ENCODE measurements at places on chromosomes 5 and 9. TPM values are rescaled to one million over a fixed set of nuclear protein-coding genes. Genes with fewer than 3 reads are reported as not detected.

Gene SMIM33
- total RNA-seq = 0.37 TPM

Gene ERCC6L2
- 32.1 TPM for total RNA-seq

Gene GARNL3
- total RNA-seq = 3.3 TPM

Gene SPATA31A3
- total RNA-seq = not detected

DNA sequence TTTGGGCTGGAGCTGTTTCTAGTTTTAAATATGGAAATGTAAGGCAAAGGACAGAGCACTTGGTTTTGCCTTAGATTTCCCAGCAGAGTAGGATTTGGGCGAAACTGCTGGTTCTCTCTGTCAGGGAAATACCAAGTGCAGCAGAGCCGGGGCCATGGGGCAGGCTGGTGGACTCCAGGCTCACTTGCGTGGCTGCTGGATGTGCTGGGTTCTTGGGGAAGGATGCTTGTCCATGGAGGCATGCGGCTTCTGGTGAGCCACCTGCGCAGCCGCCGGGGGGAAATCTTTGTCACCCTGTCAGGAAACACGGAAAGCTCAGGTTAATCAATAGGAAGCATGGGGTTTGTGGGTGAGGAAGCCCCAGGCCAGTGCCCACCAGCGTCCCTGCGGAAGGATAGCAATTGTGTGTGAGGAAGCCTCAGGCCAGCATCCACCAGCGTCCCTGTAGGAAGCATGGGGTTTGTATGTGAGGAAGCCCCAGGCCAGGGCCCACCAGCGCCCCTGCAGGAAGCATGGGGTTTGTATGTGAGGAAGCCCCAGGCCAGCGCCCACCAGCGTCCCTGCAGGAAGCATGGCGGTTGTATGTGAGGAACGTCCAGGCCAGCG lies 80.1 kb downstream of the DAP start:
- H3K27me3 ChIP-seq = no peaks in the 10 kb centered on the region
- no peak overlapping the region for H3K4me3 ChIP-seq
- peaks cover 3% of the 10 kb centered on the region for H3K4me1 ChIP-seq

GRCh38 chr5:118553662-118554061 lies 434.7 kb downstream of the DTWD2 start:
- no peak overlapping the region for H3K4me3 ChIP-seq
- no peak overlapping the region for H3K27ac ChIP-seq
- DNase-seq = peak; percentile 40
- H3K27me3 ChIP-seq = no peaks in the 10 kb centered on the region
- no peaks in the 10 kb centered on the region for H3K4me1 ChIP-seq

DNA sequence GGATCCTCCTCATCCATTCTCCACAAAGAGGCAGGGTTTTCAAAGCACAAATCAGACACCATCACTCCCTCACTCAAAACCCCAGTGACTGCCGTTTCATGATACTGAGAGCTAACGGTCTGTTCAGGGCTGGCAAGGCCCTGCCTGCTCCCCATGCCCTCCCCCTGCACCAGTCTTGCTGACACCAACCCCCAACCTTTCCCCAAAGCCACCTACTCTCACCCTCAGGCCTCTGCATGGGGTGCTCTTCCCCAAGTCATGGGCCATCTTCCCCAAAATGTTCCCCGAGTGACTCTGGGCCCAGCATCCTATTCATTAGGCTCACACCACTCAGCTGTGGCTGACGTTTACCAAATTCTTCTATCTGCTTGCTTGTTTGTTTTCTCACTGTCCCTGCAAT lies 21.7 kb upstream of the OLFM1 start:
- H3K36me3 ChIP-seq = no peaks in the 10 kb centered on the region
- H3K4me1 ChIP-seq = no peaks in the 10 kb centered on the region
- no peaks in the 10 kb centered on the region for H3K27me3 ChIP-seq
- no peak overlapping the region for H3K27ac ChIP-seq
- no peak overlapping the region for H3K4me3 ChIP-seq
- DNase-seq = no peak

DNA sequence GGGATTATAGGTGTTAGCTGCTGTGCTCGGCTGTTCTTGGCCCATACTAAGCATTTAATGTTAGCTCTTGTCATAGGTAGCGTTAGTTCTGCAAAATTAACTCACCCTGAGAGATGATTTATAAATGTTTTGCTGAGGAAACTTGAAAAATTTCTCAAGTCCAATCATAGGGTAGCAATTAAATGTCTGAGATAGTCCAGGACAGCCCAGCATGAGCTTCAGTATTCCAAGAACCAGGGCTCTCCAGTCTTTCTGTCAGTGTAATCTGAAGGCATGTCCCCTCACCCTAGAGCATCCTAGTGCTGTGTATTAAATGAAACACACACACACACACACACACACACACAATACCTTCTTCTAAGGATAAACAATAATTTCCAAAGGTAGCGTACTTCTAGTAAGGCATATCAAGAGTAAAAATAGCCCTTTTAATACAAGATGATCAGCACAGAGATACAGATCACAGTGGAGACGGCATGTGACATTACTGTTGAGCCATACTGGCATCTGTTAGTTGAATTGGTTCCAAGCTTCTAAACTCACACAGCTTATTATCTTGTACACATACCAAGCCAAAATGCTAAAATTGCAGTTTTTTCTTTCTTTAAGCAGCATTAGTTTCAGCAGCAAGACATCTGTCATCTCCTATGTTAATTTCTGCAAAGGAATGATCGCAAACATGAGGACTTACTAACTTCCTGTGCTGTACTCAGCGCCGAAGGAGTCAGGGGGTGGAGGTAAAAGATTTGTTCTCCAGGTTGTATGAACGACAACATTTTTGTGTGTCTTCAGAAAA lies 46.3 kb upstream of the JMY start:
- H3K27me3 ChIP-seq = no peaks in the 10 kb centered on the region
- H3K4me1 ChIP-seq = no peaks in the 10 kb centered on the region
- no peak for DNase-seq
- no peak overlapping the region for H3K27ac ChIP-seq

DNA sequence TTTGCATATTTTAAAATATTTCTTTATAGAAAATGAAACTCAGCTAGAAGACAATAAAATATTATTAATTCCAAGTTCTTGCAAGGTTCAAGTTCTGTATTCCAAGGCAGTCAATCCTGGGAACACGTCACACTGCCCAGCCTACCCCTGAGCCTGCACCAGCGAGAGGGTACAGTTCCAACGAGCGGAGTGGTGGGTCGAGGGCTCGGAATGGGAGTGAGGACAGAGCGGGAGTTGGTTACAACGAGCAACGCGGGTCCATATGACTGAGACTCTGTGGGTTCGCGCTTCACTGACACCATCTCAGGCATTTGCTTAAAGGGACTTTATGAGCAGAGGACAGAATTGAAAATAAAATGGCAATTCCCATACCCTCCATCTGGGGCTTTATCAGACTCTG lies 40.0 kb upstream of the SPTLC1 start:
- no peak overlapping the region for H3K4me3 ChIP-seq
- H3K27me3 ChIP-seq = peaks cover 11% of the 10 kb centered on the region
- no peaks in the 10 kb centered on the region for H3K4me1 ChIP-seq
- H3K36me3 ChIP-seq = no peaks in the 10 kb centered on the region
- no peak overlapping the region for H3K27ac ChIP-seq

DNA sequence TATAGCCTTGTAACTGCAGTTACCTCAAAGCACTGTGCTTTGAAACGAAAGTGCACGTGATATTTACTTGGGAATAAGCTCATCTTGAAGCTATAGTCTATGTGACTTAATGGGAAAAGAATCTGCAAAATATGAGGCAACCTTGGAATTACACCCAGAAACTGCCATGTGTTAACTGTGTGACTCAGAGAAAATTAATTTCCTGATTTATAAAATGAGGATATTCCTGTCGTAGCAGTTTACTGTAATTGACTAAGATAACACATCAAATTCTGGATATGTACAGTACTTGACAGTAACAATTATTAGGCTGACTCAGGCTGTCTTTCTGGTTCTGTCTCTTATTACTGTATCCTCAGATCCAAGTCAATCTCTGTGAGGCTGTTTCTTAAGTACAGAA lies 1079.9 kb upstream of the ACO1 start:
- H3K36me3 ChIP-seq = no peaks in the 10 kb centered on the region
- no peak for DNase-seq
- peaks cover 13% of the 10 kb centered on the region for H3K4me1 ChIP-seq
- H3K4me3 ChIP-seq = no peak overlapping the region

DNA sequence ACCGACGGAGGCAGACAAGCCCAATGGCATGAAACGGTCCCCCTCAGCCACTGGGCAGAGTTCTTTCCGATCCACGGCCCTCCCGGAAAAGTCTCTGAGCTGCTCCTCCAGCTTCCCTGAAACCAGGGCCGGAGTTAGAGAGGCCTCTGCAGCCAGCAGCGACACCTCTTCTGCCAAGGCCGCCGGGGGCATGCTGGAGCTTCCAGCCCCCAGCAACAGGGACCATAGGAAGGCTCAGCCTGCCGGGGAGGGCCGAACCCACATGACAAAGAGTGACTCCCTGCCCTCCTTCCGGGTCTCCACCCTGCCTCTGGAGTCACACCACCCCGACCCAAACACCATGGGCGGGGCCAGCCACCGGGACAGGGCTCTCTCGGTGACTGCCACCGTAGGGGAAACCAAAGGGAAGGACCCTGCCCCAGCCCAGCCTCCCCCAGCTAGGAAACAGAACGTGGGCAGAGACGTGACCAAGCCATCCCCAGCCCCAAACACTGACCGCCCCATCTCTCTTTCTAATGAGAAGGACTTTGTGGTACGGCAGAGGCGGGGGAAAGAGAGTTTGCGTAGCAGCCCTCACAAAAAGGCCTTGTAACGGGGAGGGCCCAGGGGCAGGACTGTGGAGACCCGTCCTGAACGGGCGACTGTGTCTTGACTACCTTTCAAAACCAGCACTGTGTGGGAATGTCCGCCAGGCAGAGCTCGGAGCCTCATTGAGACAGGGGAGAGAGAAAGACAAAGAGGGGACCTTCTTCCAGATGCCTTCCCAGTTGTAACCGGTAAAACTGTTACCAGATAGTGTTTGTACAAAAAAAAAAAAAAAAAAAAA lies 29.9 kb downstream of the CD180 start:
- H3K27ac ChIP-seq = peak overlapping the region; percentile 96
- H3K4me1 ChIP-seq = peaks cover 56% of the 10 kb centered on the region
- H3K36me3 ChIP-seq = peaks cover 39% of the 10 kb centered on the region
- no peaks in the 10 kb centered on the region for H3K27me3 ChIP-seq

DNA sequence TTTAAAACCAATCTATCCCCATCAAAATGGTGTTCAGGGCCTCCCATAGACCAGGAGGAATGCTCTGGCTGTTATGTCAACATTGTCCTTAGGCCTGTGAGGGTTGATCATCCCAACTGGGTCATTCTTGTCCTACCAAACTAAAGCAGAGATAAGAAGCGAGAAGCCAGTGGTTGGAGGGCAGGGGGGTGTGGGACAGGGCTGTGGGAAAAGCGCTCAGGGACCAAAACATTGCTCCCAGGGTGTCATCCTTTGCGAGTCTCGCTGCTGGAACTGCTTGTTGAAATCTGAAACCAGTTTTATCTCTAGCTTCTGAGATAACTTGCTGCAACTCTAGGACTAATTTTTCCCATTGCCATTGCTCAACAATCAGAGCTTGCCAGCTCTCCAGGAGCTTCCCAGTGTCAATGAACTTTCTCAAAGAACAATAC lies 48.1 kb downstream of the SPATA31C2 start:
- no peak overlapping the region for H3K27ac ChIP-seq
- no peak overlapping the region for H3K4me3 ChIP-seq
- H3K4me1 ChIP-seq = no peaks in the 10 kb centered on the region
- DNase-seq = no peak
- no peaks in the 10 kb centered on the region for H3K36me3 ChIP-seq
- H3K27me3 ChIP-seq = peaks cover 8% of the 10 kb centered on the region

GRCh38 chr9:19138084-19138483 lies 10.8 kb upstream of the PLIN2 start:
- H3K27me3 ChIP-seq = no peaks in the 10 kb centered on the region
- H3K4me3 ChIP-seq = no peak overlapping the region
- no peaks in the 10 kb centered on the region for H3K36me3 ChIP-seq
- peaks cover 13% of the 10 kb centered on the region for H3K4me1 ChIP-seq
- DNase-seq = no peak

- H3K27ac ChIP-seq = no peak overlapping the region
- no peaks in the 10 kb centered on the region for H3K36me3 ChIP-seq
- no peak overlapping the region for H3K4me3 ChIP-seq
- H3K4me1 ChIP-seq = no peaks in the 10 kb centered on the region
- H3K27me3 ChIP-seq = peaks cover 10% of the 10 kb centered on the region
These were observed 355.3 kb downstream of the ZSWIM6 start for GRCh38 chr5:61687371-61687770.

- H3K27ac ChIP-seq = no peak overlapping the region
- H3K4me1 ChIP-seq = peaks cover 21% of the 10 kb centered on the region
- H3K4me3 ChIP-seq = no peak overlapping the region
These were observed 87.6 kb downstream of the UGCG start for GRCh38 chr9:111984086-111984802.

DNA sequence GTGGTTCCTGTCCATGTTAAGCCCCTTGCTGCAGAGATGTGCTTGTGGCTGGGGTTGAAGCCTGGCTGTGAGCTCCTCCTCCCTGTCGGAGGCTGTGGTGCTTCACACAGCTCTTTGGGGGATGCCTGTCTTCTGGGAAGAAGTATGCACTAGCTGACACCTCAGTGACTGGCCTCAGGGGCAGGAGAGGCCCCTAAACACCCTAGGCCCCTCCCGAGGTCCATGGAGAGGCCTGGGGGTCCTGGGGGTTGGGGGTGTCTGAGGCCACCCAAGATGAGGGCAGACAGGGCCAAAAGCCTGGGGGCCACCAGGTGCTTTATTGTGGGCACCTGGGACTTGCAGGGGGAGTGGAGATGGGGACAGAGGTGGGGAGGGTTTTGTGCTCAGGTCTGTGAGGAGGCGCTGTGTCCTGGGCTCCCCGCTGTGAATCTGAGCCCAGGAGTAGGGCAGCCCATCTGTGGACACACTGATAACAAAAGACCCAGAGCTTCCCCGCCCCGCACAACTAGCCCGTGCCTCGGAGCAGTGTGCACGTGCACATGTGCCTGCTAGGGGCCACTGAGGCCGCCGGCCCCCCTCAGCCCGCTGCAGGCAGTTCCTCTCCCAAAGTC lies 92.0 kb downstream of the PHF2 start:
- DNase-seq = no peak
- no peaks in the 10 kb centered on the region for H3K4me1 ChIP-seq
- no peak overlapping the region for H3K4me3 ChIP-seq
- no peaks in the 10 kb centered on the region for H3K27me3 ChIP-seq

DNA sequence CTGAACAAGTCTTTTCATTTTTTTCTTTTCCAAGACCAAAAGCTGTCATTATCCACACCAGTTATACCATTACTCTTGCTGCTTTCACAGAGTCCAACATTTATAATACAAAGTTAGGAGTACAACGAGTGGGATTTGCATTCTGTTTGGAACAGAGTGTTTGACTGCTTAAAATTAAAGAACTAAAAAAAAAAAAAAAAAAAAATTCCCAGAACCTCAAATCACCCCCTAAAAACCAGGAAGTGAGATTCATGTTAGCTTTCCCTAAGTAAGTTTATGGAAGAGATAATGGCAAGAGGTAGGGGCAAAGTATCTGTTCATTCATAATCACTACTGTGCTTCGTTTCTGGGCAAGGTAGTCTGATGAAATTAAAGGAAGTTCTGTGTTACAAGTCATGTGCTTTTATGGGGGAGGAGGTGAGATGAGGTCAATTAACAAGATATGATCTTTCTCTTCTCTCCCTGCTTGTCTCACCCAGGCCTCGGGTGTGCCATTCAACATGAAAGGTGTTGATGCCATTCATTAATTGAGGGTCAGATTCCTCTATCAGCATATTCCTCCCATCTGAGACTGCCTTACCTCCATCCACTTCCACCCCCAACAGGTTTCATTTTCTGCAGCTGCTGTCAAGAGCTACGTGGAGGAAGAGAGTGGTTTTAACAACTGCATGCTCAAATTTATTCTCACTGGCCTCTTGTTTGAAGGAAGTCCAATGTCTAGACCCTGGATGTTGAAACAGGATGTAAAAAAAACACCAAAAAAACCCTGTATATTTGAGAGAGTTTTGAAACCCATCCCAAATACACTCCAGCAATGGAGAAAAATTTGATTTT lies 58.1 kb downstream of the MARCHF3 start:
- H3K27me3 ChIP-seq = no peaks in the 10 kb centered on the region
- peak overlapping the region; percentile 65 for H3K4me3 ChIP-seq
- peaks cover 30% of the 10 kb centered on the region for H3K4me1 ChIP-seq
- H3K27ac ChIP-seq = peak overlapping the region; percentile 85
- peak; percentile 81 for DNase-seq

Data from activated CD4-positive, alpha-beta T cell treated with anti-CD3 and anti-CD28 coated beads, Interleukin-2, amount 10 ng/mL, durations not matched to agents 24 days and 14 days (primary cell).